ENCODE measurements at places on chromosomes 16 and 17.

DNA sequence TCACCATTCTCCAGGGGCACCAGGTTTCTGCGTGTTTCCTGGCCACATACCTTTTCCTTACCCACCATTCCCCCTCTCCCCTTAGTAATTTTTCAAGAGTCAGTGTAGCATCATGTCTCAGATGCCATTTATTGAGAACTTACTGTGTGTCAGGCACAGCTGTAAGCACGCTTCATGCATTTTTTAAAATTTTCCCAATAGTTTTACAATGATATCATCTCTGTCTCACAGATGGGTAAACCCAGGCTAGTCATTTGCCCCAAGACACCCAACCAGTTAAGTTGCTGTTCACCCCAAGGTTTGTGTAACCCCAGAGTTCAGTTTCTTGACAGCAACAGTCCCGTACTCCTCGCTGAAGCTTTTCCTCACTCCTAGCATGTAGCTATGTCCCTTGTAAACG, 56.4 kb upstream of the IRX3 start:
- no peak for DNase-seq

- no peak for DNase-seq
Measured at GRCh38 chr16:4089811-4090301, 26.4 kb downstream of the ADCY9 start.

- no peak for DNase-seq
Measured at GRCh38 chr16:11542069-11542744, 44.5 kb downstream of the LITAF start.

DNA sequence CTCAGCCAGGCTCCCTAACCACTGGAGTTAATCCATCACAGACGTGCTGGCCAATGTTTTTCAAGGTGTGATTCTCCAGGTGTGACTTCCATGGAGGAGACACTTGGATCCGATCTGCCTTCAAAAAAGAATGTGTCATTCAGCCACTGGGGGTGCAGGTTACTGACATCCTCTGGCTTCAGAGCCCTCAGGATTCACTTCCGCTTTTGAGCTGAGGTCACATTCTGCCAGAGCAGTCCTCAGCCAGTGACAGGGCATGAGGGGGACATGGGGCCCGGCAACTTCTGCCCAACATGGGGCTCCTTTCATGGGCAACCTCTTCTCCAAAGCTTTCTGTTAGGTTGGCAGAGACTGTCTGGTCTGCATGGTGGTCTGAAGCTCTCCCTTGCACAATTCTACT, 81.4 kb downstream of the GRIN2A start:
- no peak for DNase-seq
